ENCODE measurements at places on chromosomes 3 and 15.
A peak's percentile ranks its signal among the peaks of the same experiment; 100 is the strongest.

GRCh38 chr3:112170046-112170445 is 37.0 kb upstream of the GCSAM start:
- DNase-seq = no peak

DNA sequence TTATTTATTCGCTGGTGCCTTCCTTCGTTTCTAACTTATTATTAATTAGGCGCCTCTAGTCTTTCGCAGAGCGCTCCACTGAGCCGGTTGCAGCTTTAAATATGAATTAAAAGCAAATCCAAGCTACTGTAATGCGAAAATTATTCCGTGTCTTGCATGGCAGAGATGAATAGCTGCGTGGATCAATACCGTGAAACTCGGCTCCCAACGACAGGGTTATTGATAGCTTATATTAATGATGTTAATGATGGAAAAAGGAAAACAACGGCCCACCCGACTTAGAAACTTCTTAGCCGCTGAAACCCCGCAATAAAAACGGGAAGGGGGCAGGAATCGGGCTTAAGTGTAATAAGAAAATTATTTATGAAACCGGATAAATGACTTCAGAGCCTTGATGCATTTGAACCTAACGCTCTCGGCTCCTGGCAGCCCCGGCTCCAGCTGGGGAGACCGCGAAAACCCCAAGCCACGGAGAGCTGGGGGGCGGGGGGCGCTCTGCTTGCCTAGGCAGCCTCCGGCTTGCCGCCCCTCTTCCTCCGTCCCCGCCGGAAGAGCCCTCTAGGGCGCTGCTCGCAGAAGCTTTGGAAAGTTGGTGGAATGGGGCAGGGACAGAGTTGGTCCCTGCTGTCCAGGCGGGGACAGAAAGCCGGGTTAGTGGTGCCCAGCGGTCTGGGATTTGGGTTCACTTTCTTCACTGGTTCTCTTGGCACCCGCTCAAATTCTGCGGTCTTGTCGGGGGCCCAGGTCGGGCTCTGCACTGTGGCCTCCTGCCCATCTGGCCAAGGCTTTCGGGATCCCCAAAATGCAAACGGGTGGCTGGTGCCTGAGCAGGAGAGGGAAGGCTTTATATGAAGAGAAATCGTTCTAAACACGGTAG is 7.7 kb upstream of the ONECUT1 start:
- DNase-seq = no peak

- DNase-seq = no peak
These were observed 604 bp downstream of the CCPG1 start for GRCh38 chr15:55407498-55408011.

- DNase-seq = no peak
These were observed 34.0 kb upstream of the LEKR1 start for GRCh38 chr3:156792114-156792513.

DNA sequence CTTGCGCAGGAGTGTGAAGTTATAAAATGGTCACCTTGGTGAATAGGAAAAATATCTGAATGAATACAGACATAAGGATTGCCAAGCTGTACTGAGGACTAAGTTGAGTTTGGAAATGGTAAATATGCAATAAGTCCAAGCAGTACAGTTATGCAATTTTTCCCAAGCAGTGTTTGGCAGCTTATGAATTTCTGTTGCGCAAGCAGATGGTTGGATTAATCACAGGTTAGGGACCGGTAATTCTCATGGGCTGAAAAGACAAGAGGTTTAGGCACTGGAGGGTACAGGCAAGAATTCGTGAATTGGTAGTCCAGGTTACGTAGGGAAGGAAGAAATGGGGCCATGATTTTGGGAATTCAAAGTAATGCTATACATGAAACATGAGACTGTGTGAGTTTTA is 210.3 kb downstream of the RAP2B start:
- no peak for DNase-seq

DNA sequence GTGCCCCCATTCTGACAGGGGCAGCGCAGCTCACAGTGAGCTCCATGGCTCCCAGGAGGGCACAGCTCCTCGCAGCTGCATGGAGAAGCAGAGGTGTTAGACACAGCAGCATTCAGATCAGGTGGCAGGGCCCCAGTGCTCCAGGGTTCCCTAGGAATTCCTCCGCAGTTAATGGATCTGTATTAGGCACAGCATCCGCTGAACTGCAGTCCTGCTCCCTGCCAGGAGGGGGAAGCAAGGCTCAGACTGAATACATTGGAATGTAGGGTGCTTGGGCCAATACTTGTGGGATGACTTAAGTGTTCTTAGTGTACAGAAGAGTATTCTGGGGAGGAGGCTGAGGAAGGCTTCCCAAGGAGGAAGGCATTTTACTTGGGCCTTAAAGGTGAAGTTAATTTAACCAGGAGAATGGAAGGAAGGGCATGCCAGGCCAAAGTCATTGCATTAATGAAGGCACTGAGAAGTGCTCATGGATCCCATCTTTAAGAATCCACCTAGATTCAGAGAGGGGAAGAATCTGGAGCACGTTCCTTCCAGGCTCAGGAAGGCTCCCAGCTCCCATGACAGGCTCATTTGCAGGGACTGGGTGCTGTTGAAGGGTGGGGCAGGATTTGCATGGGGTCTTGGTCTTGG is 111.6 kb downstream of the RAB11A start:
- peak; percentile 12 for DNase-seq

GRCh38 chr3:120597445-120598049 is 1.4 kb downstream of the NDUFB4 start:
- no peak for DNase-seq

- DNase-seq = no peak
These were observed 24.3 kb downstream of the CACNA2D3 start for GRCh38 chr3:54146506-54147239.

DNA sequence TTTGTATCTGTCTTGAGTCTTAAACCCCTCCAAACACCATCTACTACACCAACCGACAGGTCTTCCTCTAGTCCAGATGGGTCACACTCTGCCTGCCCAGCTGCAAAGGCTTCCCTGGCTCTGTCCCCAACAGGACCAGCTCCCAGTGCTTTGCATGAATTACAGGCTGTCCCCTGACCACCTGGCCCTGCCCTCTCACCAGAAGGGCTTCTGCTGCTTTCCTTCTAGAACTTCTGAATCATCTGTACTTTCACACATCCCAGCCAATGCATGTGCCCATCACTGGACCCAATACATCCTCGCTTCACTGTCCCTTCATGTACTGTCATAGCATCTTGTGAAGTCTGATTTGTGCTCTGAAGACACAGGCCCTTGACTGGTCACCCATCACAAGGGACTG is 53.6 kb downstream of the HOMER2 start:
- no peak for DNase-seq

DNA sequence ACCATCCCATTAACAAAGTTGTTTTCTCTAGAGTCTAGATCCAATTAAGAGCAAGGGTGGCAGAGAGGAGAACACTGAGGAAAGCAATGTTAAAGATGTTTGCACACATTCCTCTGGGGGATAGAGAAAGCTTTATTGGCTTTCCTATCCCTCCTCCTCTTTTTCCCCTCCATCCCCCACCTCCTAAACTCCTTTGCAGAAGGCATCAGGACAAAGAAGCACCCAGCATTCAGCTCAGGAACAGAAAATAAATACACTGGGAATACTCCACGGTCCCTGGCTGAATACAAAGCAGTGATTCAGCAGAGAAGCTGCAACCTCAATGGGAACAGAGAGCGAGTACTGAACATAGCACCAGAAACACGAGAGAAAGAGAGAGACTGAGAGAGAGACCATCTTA is 21.9 kb downstream of the LSAMP start:
- DNase-seq = no peak

GRCh38 chr3:102087236-102087635 is 237.9 kb downstream of the NFKBIZ start:
- no peak for DNase-seq

DNA sequence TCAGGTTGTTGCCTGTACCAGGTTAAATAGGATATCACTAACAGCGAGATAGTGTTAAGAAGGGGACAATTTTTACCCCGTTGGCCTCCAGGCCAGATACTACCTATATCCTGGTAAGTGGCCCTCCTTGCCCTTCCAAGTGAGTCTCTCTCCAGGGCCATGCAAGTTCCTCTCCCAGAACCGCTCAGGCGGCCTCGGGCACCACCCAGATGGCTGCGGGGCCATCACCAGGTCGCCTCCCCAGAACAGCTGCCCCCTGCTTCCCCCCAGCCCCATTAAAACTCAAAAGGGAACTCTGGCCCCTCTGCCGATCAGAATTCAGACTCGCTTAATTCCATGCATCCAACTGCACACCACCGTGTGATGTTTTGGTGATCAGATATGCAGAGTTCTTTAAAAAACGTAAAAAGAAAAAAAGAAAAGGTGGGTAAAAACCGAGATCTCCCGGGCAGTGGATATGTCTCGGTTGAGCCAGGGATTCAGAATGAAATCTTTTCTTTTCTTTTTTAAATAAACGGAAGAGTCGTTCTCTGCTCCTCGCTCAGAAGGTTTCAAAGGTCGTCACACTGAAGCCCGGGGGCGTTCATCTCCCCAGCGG is 1.9 kb upstream of the TRIM71 start:
- no peak for DNase-seq

DNA sequence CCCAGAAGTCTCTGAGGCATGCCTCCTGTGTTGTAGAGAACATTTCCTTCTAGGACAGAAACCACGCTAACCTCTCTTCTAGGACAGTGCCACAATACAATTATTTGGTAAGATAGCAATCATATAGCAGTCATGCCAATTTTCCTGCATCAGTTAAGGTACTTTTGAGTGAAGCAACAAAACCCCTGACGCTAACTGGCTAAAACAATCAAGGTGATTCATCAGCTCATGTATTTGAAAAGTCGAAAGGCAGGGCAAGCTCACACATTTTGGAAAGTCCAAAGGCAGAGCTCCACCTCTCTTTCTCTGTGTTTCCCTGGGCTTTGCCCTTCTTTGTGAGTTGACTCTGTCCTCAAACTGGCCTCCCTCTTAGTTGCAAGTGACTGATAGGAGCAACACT is 10.1 kb downstream of the TERC start:
- no peak for DNase-seq

GRCh38 chr15:74889390-74889882 is 406 bp upstream of the MPI start:
- DNase-seq = no peak

DNA sequence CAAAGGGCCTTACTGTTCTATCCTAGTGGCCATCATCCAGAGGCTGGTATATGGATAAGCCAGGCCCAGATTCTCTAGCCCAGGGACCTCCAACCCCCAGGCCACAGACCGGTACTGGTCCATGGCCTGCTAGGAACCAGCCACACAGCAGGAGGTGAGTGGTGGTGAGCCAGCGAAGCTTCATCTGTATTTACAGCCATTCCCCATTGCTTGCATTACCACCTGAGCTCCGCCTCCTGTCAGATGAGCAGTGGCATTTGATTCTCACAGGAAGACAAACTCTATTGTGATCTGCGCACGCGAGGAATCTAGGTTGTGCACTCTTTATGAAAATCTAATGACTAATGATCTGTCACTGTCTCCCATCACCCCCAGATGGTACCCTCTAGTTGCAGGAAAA is 30.1 kb upstream of the TPM1 start:
- DNase-seq = no peak

DNA sequence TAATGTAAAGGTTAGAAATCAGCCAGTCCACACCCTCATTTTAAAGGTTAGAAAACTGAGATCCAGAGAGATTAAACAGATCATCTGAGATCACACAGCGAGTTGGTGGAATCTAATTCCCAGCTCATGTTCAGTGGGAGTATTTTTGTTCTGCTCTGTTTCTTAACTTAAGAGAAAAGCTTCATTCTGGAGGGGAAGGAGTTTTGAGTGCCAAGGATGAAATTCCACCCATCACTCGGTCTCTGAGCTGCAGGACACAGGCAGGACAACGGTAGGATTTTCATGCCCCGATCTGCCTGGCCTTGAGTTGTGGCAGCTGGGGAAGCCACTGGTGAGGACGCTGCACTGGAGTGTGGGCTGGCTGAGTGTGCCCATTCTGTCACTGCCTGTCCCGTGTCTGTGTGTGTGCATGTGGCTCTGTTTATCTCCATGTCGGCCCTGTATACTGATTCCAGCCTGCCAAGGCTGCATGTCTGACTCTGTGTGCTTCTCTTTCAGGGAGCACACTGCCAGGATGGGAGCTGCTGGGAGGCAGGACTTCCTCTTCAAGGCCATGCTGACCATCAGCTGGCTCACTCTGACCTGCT is 94.3 kb downstream of the CEMIP start:
- DNase-seq = no peak

DNA sequence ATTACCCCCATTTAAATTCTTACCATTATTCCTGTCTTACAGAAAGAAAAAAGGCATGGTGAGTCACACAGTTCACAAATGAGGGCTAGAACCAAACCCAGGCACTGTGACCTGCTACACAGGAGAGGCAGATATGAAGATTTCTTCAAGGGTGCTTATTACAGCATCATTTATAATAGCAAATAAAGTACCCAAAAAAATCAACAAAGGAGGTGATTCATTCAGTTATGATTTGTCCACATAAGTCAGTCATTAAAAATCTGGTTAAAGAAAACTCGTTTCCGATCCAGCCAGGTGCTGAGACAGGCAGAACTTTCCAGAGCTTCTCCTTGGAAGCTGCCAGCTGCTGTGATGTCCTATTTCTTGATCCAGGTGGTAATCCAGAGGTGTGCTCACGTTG is 7.5 kb upstream of the LOXL1 start:
- DNase-seq = no peak

DNA sequence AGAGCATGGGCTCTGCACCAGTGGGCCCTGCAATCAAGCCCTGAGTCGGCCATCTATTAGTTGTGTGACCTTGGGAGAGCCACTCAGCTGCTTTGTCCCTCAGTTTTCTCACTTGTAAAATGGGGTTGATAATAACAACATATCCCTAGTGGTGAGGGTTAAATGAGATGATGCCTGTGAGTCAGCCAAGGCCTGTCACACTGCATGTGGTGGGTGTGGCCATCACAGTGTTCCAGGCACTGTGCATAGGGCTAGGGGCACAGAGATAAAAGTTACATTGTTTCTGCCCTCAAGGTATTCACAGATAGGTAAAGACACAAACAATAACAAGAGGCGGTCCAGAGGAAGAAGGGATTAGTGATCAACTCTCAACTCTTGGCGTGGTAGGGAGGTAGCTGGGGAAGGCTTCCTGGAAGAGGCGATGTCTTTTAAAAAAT is 19.5 kb downstream of the SMAD6 start:
- no peak for DNase-seq

- DNase-seq = no peak
These were observed 27.6 kb downstream of the TBC1D23 start for GRCh38 chr3:100288288-100288894.

DNA sequence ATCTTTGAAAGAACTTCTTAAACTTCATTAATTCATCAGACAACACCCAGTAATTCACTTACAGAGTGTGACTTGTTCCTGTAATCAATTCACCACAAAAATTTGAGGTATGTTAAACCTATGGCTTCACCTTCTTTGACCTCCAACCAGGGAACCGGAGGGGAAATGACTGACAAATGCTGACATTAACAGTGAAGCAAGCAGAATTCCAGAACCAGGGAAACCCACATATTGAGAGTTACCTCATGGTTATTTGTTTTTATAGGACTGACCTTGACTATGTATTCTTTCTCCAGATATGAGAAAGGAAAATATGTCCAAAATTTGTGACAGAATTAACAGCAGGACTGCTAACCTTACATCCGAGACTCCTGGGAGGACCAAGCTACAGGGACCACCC is 2.7 kb downstream of the P3H2 start:
- DNase-seq = no peak
